ENCODE measurements at places on chromosomes 3 and 15. TPM values are rescaled to one million over a fixed set of nuclear protein-coding genes. Genes with fewer than 3 reads are reported as not detected.

DNA sequence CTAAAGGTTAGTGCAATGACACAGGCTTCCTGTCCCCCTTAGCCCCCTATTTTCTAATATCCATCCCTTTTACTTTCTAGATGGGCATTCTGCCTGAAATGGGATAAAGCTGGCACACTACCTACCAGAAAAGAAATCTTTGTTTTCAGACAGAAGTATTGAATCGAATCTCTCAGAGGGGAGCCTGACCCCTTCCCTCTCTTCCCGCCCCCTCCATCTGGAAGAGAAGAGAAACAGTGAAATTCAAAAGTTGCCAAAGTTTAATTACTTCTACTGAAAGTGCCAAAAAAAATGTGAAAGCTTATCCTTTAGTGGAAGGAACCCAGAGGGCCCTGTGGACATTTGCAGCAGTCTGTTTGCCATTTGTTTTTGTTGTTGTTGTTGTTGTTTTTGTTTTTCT, 523.8 kb downstream of the AGBL1 start:
- H3K27me3 ChIP-seq, result peaks cover 7% of the 10 kb centered on the region
- no peaks in the 10 kb centered on the region for H3K4me1 ChIP-seq
- peaks cover 4% of the 10 kb centered on the region for H3K36me3 ChIP-seq
- H3K27ac ChIP-seq, result no peak overlapping the region
- no peak overlapping the region for H3K4me3 ChIP-seq

GRCh38 chr3:122602011-122602710, 24.7 kb downstream of the PARP15 start:
- no peak overlapping the region for H3K27ac ChIP-seq
- DNase-seq, result no peak
- no peak overlapping the region for H3K4me3 ChIP-seq
- peaks cover 9% of the 10 kb centered on the region for H3K36me3 ChIP-seq
- no peaks in the 10 kb centered on the region for H3K27me3 ChIP-seq

DNA sequence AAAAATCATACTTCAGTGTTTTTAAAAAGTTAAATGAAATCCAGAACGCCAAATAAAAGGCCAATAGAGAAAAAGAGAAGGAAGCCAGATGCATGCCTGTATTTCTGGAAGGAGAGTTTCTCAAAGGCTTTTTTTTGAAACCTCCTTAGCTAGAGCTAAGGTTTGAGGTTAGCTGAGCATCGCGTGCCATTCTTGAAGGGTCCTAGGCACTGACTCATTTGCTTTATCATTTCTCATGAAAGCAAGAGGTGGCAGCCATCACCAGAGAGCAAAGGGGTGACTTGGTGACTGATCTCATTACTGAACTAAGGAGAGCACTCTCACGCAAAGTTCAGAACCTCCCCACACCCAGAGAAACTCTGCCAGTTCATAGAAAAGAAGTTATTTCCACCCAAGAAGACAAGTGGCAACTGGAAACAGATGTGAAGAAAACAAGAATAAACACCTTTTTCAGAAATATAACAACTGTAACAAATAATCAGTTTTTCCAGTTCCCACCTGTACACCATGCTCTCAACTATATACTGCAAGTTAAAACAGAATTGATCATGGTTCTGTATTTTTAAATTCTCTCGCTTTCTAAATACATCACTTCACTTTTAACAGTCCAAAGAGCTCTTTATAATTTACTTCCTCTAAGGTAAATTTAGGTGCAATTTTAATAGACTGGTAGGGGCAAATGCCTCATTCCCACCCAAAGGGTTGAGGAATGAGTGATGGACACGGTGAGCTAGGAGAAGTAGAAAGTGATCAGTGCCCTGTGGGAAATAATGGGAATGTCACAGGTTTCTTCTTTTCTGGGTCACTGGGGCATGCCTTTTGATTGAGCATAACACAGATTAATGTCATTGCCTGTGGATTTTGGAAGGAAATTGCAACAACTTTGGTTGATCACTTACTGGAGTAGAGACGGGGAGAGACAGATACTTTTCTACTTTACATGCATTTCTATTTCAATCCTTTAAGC, 24.7 kb downstream of the GPR15 start:
- no peaks in the 10 kb centered on the region for H3K27me3 ChIP-seq
- peak overlapping the region; percentile 90 for H3K4me3 ChIP-seq
- H3K4me1 ChIP-seq, result peaks cover 74% of the 10 kb centered on the region
- peaks cover 25% of the 10 kb centered on the region for H3K36me3 ChIP-seq
- peak overlapping the region; percentile 100 for H3K27ac ChIP-seq
- peak; percentile 80 for DNase-seq

DNA sequence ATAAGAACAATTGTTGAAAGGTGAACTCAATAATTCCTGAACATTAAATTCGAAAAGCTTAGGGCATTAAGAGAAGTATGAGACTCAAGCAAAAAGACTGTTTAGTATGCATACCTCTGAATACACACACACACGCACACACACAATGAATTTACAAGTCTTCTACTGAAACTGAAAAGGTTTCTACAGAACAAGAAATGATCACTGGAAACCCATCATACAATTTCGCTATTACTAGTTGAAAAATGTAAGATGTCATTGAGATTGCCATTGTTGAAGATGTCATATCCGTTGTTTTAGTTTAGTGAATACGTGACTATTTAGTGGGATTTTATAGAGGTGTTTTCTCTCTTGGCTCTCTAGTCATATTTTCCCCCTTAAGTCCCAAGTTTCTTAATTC, 106.8 kb downstream of the FOXB1 start:
- no peak for DNase-seq
- no peak overlapping the region for H3K4me3 ChIP-seq
- H3K4me1 ChIP-seq, result no peaks in the 10 kb centered on the region
- no peak overlapping the region for H3K27ac ChIP-seq
- peaks cover 28% of the 10 kb centered on the region for H3K27me3 ChIP-seq

GRCh38 chr15:60713119-60714084, 234.5 kb upstream of the ICE2 start:
- no peak for DNase-seq
- H3K27ac ChIP-seq, result no peak overlapping the region
- no peaks in the 10 kb centered on the region for H3K36me3 ChIP-seq
- no peaks in the 10 kb centered on the region for H3K4me1 ChIP-seq

Gene GOLGA6L7
- total RNA-seq, result not detected

Measured in natural killer cell treated with Interleukin-12 subunit alpha and Interleukin-12 subunit beta and Interleukin-15 and Interleukin-18, amount 100 ng/mL, for 72 hours (primary cell).